ENCODE measurements at places on chromosomes 7 and 10. TPM values are rescaled to one million over a fixed set of nuclear protein-coding genes. Genes with fewer than 3 reads are reported as not detected.

DNA sequence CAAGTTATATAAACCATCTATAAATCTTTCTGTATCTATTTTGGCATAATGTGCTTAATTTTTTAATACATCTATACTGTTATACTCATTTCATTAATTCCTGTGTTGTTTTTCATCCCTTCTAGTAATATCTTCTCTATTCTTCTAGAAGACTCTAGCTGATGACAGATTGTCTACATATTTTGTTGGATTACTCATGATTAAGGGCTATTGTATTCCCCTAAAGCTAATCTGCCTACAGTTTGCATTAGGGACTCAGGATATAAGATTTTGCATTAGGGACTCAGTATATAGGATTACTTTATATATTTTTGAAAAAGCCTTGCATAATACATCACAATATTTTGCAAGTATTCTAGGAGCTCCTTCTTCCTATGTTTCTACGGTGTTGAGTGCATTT is 8.3 kb upstream of the SEMA3A start:
- no peak for DNase-seq

DNA sequence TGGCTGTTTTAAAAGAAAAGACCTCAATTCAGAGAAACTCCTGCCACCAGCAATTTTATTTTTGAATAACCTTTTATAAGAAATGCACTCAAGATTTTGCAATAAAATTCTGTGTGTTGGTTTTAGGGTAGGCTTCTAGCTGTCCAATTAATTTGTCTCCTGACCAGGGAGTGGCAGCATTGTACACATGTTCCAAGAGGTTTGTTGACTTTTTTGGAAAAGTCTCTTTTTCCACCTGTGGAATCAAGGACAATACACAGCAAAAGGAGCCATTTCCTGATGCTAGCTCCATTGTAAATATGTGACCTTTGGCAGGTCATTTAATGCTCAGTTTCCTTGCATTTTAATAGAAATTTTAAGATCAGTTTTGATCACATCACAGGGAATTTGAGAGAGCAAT is 1.8 kb downstream of the GIMAP5 start:
- no peak for DNase-seq

GRCh38 chr10:48670978-48671913 is 13.4 kb upstream of the WDFY4 start:
- DNase-seq, result no peak

The FAM25G gene
- polyA plus RNA-seq, result not detected

- DNase-seq, result no peak
These were observed 28.2 kb downstream of the SEMA3C start for GRCh38 chr7:80890426-80891258.

DNA sequence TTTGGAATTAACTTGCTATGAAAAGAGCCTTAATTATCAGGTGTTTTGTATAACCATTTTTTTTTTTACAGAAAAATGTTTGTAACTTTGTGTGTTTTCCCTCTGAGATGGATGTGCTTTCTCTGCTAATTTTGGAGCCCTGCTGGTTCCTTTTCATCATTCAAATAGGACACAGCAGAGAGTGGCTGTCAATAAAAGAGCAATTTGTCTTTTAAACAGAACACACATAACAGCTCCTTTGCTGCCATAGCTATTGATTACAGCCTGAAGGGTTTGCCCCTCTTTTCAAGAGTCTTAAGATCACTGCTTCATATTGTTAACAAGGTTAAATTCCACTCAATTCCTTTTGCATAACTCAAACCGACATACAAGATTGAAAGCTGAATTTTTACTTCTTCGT is 187.2 kb upstream of the MBL2 start:
- no peak for DNase-seq

- no peak for DNase-seq
These were observed 12.2 kb downstream of the MRLN start for GRCh38 chr10:59741048-59741447.

Data from psoas muscle (tissue), 8 donors.